Suppressor macrophage treated with lipopolysaccharide for 4 hours (primary cell): ENCODE measurements at places on chromosomes 2 and 18.

GRCh38 chr2:206983161-206983859, 44.0 kb downstream of the CPO start:
- DNase-seq: no peak

- DNase-seq: no peak
Observed at GRCh38 chr18:41410006-41410405, 545.0 kb upstream of the PIK3C3 start.

GRCh38 chr2:10947005-10947440, 35.3 kb downstream of the KCNF1 start:
- no peak for DNase-seq

DNA sequence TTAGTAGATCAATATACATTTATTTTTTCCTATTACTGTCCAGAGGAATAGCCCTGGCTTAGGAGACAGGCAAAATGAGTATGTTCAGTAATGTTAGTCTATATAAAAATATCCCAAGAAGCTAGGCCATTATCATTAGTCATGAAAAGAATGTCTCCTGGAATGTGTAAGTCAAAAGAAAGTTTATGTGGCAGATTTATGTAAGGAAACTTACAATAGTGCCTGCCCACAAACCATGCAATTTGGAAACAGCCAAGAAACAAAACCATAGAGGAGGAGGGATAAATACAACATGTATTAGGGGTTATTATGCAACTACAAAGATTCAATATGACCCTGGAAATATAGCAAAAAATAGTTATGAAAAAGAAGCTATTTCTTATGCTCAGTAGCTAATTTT, 96.3 kb downstream of the NOL4 start:
- DNase-seq: no peak

- DNase-seq: peak; percentile 10
Observed at GRCh38 chr2:30865892-30866681, 58.8 kb upstream of the CAPN13 start.

- no peak for DNase-seq
Observed at GRCh38 chr2:173165443-173166238, 90.0 kb downstream of the MAP3K20 start.

DNA sequence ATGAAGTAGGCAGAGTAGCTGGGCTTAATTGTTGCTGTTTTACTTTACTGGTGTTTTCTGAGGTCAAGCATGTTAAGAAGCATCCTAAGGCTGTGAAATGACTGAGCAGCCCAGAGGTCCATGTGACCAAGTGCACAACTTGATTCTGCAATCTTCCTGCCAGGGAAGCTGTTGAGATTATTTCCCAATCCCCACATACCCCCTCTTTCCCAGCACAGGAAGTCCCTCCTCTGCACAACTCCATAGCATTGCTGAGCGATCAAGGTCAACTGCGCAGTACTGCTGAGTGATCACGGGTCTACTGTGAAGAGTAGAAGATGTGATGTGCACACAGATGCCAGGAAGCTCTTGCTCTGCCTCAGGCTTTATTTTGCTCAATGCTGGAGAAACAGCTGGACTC, 105.8 kb downstream of the GALNT14 start:
- peak; percentile 84 for DNase-seq

GRCh38 chr2:181675254-181675653, 5.1 kb downstream of the NEUROD1 start:
- DNase-seq: no peak

DNA sequence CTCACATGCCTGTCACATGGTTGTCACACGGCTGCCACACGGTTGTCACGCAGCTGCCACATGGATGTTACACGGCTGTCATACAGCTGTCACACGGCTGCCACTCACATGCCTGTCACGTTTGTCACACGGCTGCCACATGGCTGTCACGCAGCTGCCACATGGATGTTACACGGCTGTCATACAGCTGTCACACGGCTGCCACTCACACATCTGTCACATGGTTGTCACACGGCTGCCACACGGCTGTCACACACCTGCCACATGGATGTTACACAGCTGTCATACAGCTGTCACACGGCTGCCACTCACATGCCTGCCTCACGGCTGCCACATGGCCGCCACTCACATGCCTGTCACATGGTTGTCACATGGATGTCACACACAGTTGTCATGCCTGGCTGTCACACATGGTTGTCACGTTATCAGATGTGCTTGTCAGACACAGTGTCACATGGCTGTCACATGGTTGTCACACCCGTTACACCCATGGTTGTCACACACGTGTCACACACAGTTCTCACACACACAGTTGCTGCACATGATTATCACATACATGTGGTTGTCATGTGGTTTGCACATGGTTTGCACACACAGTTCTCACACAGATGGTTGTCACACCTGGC, 19.4 kb downstream of the KCNG2 start:
- no peak for DNase-seq

DNA sequence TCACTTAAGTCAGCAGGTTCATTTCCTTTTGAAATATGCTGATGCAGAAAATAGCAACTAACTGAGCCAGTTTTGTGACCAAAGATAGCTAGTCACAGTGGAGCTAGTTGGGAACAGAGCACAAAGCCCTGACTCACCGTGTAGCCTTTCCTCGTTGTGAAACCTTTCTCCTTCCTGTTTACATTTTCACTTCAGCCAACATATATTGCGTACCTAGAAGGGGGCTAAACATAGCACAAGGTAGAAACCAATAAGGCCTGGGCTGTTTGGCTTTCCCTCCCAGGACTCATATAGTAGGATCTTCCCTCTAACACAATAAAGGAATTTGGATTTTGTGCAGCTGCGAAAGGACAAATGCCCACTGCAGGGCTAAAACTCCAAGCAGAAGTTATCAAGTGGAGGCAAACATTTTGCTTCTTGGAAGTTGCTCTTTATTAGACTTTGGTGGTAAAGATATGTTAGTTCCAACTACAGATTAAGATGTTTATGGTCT, 24.5 kb upstream of the LPIN2 start:
- peak; percentile 83 for DNase-seq

DNA sequence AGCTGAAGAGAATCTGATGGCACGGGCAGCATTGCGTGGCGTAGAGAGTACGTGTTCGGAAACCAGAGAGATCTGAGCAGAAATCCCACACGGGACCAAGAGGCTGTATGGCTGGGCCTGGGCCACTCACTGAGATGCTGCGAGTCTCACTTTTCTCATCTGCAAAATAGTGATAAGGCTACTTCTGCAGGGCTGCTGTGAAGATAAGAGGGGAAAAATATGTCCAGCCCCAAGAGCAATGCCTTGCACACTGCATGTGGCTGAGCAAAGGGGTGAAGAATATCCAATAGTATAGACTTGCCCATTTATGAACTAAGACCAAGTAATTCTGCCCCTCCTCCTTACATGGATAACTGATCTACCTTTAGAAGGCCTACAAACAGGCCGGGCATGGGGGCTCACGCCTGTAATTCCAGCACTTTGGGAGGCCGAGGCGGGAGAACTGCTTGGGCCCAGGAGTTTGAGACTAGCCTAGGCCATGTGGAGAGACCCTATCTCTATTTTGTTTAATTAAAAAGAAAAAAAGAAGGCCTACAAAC, 3.1 kb downstream of the FECH start:
- no peak for DNase-seq

GRCh38 chr2:124027182-124027581, 2.1 kb downstream of the CNTNAP5 start:
- DNase-seq: peak; percentile 31

DNA sequence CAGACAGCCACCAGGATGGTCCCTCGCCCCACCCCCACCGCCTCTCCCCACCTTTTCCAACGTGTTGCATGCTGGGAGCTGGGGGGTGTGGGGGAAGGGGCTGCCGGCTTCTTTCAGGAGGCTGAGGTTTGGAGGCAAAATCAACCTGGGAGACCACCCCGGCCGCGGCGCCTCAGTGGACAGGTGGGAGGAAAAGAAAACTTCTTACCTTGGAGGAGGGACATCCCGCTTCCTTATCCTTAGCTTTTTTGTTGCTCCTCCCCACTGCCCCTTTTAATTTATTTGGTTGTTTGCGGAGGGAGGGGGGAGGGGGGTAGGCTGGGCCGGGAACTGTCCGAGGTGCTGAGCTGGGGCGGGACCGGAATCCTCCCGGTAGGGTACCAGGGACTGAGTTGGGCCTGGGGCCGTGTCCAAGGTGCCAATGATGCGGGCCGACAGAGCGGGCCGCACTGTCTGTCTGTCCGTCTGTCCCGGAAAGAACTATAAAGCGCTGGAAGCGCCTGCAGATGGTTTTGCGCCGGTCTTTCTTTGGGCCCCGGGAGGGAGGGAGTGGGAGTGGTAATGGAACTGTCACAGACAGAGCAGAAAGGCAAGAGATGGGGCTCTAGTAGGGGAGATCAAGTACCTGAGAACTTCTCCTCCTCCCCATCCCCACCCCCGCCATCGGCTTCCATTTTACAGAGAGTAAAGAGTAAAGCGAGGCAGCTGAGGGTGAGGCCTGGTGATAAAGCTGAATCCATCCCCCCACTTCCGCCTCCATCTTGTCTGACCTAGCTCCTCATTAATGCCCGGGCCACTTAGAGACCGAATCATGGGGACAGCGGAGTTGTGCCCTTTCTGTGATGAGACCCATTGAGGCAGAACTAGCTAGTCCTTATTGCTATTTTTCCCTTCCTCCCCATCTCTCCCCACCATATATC, 2.4 kb downstream of the CDK5R2 start:
- no peak for DNase-seq

DNA sequence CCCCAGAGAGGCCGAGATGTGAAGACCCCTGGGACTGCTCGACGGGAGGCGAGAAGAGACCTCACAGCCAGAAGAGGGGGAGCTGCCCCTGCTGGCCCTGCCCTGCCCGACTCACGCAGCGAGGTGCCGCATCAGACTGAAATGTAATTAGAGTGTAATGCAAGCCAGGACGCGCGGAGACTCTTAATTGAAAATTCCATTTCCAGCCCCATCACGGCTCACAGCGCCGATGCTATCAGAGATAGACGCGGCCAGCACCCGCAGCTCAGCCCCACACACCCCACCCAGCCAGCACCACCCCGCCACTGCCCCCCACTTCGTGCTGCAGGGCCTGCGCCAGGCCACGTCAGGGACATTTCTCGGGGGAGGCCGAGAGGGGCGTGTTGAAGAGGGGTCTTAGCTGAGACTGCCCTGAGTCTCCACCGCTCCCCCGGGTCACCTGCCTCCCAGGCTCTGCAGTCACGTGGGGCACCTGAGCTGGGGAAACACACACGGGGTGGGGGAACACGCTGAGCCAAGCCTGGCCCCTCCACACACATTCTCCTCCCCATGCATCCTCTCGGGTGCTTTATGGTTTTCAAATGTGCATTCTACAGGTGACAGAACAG, 78.1 kb downstream of the TEX51 start:
- no peak for DNase-seq

DNA sequence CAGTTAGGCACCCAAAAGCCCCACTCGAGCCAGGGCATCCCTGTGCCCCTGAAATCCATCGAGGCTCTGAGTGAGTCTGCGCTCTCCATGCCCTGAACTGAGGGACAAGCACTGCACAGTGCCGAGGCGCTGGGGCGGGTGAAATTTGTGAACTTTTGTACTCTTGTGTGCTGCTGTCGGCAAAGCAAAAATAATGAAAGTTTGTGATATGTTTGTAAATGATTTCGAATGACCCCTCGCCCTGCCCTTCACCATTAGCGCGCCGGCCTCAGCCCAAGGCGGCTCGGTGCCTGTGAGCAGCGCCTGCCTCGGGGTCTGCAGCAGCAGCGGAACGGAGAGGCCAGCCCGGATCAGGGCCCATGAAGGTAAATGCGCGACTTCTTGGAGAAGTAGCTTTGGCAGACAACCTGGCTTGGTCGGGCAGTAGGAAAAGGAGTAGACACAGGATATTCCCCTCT, 1.8 kb upstream of the HOXD4 start:
- no peak for DNase-seq

- no peak for DNase-seq
Observed at GRCh38 chr18:53906681-53907080, 317.8 kb downstream of the MBD2 start.

DNA sequence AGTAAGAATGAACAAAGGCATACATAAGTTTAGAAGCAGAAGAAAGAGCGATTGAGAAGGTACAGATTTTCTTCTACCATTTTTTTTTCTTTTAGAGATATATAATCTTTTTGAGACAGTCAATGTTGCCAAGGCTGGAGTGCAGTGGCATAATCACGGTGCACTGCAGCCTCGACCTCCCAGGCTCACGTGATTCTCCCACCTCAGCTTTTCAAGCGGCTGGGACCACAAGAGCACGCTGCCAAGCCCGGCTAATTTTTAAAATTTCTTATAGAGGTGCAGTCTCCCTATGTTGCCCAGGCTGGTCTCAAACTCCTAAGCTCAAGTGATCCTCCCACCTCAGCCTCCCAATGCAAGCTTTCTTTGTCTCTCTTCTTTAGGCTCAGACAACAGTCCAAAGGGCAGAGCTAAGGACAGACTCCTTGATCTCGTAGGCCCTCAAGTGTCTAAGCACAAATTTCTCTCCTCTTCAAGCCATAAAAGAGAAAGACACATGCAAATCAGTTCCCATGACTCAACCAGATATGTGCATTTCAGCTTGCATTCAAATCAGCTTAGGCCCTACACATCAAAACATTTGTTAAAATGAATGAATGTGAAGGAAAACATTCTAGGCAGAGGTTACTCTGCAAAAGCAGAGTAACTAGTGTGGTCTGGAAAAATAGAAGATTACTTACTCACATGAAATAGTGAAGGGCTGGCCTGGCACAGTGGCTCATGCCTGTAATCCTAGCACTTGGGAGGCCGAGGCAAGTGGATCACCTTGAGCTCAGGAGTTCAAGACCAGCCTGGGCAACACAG, 18.0 kb downstream of the ITSN2 start:
- DNase-seq: no peak

- no peak for DNase-seq
Observed at GRCh38 chr18:79954791-79955190, 3.3 kb upstream of the SLC66A2 start.

DNA sequence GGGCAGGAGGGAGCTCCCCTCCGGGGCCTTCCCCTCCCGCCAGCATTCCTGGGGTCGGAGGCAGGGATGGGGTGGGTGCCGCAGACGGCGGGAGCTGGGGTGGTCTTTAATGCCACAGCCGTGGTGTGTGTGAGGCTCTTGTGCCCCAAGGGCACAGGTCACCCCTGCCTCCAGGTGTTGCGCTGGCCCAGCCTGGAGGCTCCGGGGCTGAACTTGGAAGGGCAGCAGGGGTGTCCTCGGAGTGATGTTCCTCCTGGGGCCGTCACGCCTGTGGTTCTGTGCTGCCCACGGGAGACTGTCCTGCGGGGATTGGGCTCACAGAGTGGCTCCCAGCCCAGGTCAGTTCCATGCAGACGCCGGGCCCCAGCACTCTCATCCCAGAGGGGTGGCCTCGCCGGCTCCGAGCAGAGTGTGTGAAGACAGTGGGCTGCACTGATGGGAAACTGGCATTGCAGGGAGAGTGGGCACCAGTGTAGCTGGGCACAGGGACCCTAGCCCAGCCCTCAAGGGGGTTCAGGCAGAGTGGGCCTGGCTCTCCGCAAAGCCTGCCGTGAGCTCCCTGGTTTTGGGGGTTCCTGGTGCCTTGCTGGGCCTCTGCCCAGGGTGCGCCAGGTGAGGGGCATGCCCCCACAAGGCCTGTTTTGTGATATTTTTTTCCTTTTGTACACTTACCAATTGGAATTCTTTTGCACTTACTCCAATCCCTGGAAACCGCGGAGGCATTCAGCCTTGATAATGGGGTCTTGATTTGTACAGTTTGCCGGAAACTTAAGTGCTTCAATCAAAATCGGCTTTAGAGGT, 56.7 kb downstream of the NFATC1 start:
- DNase-seq: no peak
